ENCODE measurements at places on chromosomes 13 and 19.

DNA sequence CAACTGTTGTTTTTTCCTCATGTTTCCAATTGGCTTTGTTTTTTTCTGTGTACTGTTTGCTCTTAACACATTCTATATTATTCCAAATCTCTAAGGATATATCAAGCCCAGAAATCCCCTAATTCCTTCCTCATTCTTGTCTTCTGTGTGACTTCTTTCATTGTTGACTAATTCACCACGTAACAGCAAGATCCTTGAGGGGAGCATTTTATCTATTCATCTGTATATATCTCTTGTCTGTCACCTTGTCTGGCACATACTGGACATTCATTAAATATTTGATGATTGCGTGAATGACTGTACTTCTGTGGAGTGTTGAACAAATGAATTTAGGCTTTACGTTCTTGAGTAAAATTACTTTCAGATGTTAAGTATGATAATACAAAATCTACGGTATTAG lies 44.8 kb upstream of the OLFM4 start:
- DNase-seq, result no peak

DNA sequence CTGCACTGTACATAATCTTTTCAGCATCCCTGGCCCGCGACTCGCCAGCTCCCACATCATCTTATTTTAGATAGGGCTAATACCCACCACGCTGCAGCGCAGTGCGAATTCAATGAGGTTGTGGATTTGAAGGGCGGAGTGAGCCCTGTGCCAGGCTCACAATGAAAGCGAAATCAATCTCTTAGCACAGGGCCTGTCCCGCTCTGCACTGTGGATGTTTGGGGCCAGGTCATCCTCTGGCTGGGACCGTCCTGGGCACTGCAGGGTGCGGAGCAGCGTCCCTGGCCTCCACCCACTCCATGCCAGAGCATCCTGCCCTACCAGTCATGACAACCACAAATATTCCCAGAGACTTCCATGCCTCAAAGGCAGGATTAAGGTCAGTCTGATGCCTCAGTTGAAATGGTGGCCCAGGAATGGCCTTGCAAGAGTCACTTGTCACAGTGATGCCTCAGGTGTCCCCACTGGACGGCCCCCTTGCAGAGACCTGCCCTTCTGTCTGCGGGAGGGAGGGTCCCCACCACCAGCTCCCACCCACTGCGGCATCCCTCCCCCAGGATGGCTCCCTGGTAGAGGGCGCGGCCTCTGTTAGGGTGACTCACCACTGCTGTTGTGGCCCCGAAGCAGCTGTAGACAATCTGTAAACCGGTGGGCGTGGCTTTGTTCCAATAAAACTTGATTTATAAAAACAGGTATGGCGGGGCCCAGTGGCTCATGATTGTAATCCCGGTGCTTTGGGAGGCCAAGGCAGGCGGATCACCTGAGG lies 5.6 kb downstream of the UHRF1 start:
- peak; percentile 63 for DNase-seq

DNA sequence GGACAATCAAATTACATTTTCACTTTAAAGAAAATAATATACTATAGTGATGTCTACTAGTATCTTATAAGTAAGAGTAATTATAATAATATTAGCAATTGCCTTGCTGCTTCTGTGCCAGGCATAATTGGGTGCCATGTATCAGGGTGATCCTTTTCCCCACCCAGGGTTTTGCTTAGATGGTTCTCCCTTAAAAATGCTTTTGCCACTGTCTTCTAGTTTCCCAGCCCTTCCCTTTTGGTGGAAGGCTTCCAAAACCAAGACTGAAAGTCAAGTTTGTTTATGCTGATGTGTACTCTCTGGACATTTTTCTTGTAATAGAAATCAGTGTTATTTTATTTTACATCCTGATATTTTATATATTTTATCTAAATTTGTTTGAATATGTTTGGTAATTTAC lies 77.8 kb downstream of the ITGBL1 start:
- DNase-seq, result no peak

- no peak for DNase-seq
Measured at GRCh38 chr13:94050686-94051085, 428.8 kb downstream of the DCT start.

GRCh38 chr13:77810878-77811277 lies 107.8 kb downstream of the EDNRB start:
- DNase-seq, result no peak

- DNase-seq, result no peak
Measured at GRCh38 chr13:91326146-91326545, 21.3 kb upstream of the MIR17HG start.

Measured in stimulated activated CD4-positive, alpha-beta T cell treated with anti-CD3 and anti-CD28 coated beads, Interleukin-1b, Interleukin-23, amount 100 ng/mL, for 4 hours (primary cell).